ENCODE measurements at places on chromosomes 7 and 10. TPM values are rescaled to one million over a fixed set of nuclear protein-coding genes. Genes with fewer than 3 reads are reported as not detected.

The ASAH2B gene
- total RNA-seq, result 2.1 TPM

The CRYGN gene
- total RNA-seq, result not detected

The HOXA9 gene
- total RNA-seq, result 2.4 TPM

The GPRIN2 gene
- total RNA-seq, result not detected

The EBLN1 gene
- not detected for total RNA-seq

The SLC26A5 gene
- total RNA-seq, result 0.47 TPM

The EPHB6 gene
- total RNA-seq, result 25.8 TPM

The NCAPG2 gene
- 9.1 TPM for total RNA-seq

GRCh38 chr7:148327379-148327778 lies 263.2 kb upstream of the C7orf33 start:
- DNase-seq, result no peak

DNA sequence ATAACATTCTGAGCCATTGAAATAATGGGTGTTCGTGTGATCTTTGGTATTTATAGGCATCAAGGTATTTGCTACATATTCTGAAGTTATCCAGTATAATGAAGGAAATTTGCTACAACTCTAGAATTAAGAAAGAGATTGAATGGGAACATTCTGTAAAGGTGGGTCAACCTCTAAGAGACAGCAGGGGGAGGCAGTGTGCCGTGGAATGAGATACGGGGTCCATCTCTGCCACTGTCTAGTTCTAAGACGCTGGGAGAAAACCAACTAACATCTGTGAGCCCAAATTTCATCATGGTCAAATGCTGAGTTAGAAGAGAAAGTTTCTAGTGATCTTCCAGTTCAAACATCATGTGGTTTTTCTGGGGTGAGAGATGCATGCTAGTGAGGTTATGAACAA lies 368.9 kb downstream of the SORCS1 start:
- DNase-seq, result no peak

DNA sequence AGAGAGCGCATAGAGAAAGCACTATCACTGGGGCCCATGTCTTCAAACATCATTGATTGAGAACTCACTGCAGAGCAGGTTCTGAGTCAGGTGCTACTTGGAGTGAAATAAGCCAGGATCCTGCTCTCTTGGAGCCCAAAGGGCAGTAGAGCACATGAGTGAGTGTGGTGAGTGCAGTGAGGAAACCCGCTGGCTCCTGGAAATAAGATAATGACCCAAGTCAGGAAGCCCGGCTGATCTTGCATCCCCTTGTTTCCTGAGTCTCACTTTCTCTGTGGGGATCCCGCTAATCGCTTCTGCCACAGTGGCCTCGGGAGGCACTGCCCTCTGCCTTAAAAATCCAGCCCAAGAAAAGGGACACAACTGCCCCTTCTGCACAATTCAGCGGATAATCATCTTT lies 7.1 kb upstream of the FAM107B start:
- no peak for DNase-seq

- DNase-seq, result no peak
Measured at GRCh38 chr10:22816298-22816653, 101.9 kb upstream of the PIP4K2A start.

GRCh38 chr7:48300301-48300700 lies 129.0 kb downstream of the ABCA13 start:
- DNase-seq, result no peak

- DNase-seq, result no peak
Measured at GRCh38 chr10:6528198-6528950, 51.7 kb downstream of the PRKCQ start.

DNA sequence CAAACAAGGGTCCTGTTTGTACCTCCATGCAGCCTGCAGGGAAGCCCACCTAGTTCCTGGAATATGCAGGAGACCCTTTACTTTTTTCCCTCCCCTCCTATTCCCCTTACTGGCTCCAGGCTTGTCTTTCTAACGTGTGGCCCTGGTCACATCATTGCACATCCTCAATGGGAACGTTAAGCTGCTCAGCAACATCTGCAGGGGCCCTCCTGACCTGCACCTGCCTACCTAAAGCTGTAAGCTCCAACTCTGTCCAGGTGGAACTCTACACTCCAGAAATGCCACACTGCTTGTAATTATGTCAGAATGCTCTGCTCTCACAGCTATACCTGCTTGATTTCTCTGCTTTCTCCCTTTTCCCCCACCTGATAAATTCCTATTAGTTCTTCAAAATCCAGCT lies 72.1 kb downstream of the ARMC3 start:
- no peak for DNase-seq

GRCh38 chr7:29953726-29954347 lies 35.8 kb downstream of the SCRN1 start:
- DNase-seq, result no peak

GRCh38 chr7:3780525-3780924 lies 479.5 kb downstream of the SDK1 start:
- no peak for DNase-seq

GRCh38 chr7:142750321-142750938 lies 1.2 kb downstream of the PRSS1 start:
- no peak for DNase-seq

GRCh38 chr7:141652691-141653090 lies 49.3 kb downstream of the DENND11 start:
- no peak for DNase-seq

DNA sequence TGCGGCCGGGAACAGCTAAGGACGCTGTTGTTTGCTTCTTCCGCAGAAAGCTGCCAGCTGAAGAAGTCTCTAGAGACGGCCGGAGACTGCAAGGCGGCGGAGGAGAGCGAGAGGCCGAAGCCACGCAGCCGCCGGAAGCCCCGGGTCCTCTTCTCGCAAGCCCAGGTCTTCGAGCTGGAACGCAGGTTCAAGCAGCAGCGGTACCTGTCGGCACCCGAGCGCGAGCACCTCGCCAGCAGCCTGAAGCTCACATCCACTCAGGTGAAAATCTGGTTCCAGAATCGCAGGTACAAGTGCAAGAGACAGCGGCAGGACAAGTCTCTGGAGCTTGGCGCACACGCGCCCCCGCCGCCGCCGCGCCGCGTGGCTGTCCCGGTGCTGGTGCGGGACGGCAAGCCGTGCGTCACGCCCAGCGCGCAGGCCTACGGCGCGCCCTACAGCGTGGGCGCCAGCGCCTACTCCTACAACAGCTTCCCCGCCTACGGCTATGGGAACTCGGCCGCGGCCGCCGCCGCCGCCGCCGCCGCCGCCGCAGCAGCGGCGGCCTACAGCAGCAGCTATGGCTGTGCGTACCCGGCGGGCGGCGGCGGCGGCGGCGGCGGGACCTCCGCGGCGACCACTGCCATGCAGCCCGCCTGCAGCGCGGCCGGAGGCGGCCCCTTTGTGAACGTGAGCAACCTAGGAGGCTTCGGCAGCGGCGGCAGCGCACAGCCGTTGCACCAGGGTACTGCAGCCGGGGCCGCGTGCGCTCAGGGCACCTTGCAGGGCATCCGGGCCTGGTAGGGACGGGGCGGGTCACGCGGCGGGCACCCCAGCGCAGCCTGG lies 2.4 kb downstream of the NKX2-3 start:
- no peak for DNase-seq

DNA sequence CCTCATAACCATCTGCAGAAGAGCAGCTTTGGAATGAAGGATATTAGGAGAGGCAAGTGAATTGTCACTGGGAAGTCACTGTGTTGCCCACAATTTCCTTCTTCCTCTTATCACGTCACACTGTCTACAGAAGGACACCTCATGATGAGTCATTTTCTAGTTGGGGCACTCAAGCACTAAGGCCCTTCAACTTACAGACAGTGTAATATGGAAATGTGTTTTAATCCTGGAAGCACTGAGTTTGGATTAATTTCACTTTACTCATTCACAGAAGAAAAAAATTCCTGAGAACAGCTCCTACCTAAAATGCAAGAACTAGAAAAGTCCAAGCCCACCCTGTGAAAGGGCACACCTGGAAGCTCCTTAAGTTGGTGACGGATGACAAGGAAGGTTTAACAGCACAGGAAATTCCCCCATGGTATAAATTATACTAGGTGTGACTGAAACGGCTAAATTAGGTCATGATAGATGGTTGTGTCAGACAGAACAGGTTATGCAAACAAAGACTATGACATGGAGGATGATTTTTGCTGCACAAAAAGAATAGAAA lies 56.6 kb downstream of the PARD3 start:
- DNase-seq, result no peak

DNA sequence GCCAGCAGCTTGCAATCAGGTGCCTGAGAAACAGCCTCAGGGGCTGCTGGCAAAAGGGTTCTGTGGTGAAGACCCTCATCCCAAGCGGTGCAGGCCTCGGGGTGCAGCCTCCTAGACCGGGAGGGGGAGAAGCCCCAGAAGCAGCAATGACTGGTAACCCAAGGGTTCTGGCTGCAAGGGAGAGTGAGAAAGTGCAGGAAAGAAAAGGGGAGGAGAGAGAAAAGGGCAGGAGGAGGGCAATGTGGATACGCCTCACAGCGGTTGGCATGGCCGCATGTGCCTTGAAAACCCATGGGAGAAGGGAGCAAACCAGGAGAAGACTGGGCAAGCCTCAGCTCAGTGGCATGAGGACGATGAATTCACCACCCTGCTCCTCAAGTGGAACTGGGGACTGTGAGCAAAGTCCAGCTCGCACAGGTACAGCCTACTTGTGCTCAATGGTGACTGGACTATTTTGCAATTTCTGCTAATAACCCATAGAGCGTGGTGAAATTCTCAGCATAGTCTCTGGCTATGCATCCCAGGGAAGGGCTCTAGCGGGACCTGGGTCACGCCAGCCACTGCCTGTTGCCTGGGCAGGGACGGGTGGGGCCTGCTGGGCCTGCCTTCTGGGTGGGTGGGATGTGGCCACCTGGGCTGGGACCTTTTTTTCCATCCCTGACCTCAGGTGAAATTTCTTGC lies 6.2 kb downstream of the CLRN3 start:
- no peak for DNase-seq

DNA sequence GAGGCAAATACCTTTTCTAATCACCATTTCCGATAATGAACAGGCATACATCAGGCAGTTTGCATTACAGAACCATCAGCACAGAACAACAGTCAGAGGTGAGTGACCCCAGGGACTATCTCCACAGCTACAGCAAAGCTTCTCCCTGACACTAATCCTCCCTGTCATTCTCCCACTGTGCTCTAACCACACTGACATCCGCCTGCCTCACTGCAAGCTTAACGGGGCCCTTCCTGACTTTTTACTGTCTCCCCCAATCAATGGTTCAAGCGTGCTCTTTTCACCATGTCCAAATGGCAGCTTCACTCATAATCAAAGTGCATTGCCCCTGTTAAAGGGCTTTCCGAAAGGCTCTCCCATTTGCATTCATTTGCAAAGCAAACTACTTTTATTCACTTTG lies 196.3 kb downstream of the DNAJC1 start:
- DNase-seq, result no peak

DNA sequence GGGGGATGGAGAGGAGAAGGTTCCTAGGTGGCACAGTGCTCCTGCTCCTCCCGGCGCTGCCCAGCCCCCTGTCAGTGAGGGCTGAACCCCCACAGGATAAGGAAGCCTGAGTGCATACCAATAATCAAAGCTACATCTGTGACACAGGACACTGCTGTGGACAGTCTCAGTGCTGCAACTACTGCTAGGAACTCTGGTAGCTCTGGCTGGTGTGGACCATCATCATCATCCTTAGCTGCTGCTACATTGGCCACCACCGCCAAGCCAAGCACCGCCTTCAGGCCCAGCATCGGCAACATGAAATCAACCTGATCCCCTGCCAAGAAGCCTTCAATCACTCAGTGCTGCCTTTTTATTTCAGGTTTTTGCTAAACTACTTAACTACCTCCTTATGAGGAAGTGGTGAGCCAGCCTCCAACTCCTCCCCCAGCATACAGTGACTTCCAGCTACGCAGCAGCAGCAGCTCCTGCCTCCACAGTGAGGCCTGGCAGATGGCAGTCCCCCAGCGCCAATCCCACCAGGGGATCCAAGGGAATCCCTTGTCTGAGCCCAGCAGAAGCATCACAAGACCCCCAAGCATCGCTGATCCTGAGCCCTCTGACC lies 32.1 kb upstream of the SLC26A4 start:
- no peak for DNase-seq

- no peak for DNase-seq
Measured at GRCh38 chr7:155713384-155713783, 68.9 kb downstream of the RBM33 start.

DNA sequence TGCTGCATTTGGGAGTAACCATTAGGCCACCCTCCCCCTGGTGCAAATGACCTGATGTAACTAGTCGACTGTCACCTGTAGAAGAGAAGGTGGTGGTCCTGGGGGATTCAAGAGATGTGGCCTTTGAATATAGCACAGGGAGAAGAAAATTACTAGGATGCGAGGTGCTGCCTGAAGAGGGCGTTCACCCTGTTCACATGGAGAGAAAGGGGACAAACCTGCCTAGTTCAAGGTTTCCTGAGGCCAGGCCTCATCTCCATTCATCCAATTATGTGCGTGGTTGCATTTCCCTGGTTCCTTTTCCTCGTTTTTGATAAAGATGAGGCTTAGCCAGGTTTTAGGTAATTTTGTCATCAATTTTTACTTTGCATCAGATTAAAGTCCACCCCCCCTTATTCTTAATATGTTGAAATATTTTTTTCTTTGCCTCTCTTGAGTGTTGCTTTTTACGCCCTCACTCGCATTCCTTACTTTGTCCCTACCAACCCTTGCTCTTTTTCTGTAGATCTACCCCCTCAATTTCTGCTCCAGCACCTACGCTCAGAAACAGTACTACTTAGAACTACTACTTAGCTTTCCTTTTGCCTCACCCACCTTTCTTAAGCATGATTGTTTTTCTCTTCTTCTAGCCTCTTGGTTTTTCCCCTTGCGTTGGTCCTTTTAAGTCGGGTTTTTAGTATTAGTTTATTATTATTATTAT lies 13.7 kb downstream of the CLCN1 start:
- no peak for DNase-seq

DNA sequence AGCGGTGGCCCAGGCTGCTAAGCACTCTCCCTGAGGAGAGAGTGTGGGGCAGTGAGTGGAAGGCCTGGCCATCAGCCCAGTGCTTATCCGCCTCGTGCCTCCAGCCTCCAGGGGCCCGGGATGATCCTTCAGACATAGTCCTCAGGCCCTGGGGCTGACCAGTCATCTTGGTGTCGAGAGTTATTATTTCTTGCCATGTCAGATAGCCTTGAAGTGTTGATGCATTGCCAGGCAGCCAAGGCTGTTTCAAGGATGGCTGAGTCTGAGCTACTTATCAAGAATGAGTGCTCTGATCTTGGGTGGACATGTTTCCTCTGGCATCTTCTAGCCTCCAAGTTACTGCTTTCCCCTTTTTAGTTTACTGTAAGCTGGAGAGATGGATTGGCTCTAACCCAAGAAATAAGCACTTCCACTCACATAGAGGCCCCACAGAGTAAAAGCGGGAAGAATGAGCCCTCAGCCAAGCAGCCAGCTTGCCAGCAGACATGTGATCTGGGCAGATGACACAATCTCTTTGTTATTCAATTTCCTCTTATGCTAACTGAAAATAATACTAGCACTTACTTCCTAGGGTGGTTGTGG lies 136.5 kb upstream of the NAMPT start:
- DNase-seq, result peak; percentile 63

- DNase-seq, result no peak
Measured at GRCh38 chr10:4250587-4250887, 465.5 kb upstream of the KLF6 start.

DNA sequence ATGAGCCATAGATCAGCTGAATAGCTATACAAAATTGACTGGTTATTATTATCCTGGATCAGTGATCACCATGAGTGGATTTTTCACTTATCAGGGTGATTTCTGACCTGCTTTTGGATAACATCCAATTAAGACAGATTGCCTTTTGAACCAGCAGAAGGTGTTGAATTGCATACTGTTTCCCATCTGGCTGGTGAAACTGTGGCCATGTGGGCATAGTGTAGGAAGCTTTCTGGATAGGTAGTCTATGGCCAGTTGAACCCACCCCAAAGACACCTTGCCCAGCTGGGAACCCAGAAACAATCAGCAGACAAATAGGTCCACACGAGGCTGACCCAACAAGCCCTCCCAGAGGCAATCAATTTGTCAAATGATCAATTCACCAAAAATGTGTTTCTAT lies 29.3 kb downstream of the DNAJC12 start:
- no peak for DNase-seq

GRCh38 chr7:44489955-44490350 lies 505 bp downstream of the NUDCD3 start:
- no peak for DNase-seq
